ENCODE measurements at places on chromosomes 2 and 18.

DNA sequence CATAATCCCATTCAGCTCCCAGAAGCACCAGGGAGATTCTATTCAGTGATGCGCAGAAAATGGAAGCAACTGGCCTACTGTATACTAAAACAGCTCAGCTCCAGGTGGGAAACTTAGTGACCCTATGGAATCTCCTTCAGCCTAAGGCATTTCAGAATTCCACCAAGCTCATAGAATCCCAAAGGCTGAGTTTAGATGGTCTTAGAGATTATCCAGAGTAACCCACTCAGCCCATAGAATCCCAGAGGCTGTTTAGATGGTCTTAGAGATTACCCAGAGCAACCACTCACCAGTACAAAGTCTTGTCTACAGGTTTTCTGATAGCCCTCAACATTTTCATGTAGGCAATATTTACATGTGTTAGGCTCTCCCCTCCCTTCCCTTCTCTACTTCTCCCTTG is 232.0 kb upstream of the SLC14A2 start:
- no peak for DNase-seq

GRCh38 chr2:194304191-194304590 is 1352.8 kb upstream of the SLC39A10 start:
- DNase-seq: no peak

GRCh38 chr2:29765721-29766120 is 155.7 kb downstream of the ALK start:
- DNase-seq: no peak

DNA sequence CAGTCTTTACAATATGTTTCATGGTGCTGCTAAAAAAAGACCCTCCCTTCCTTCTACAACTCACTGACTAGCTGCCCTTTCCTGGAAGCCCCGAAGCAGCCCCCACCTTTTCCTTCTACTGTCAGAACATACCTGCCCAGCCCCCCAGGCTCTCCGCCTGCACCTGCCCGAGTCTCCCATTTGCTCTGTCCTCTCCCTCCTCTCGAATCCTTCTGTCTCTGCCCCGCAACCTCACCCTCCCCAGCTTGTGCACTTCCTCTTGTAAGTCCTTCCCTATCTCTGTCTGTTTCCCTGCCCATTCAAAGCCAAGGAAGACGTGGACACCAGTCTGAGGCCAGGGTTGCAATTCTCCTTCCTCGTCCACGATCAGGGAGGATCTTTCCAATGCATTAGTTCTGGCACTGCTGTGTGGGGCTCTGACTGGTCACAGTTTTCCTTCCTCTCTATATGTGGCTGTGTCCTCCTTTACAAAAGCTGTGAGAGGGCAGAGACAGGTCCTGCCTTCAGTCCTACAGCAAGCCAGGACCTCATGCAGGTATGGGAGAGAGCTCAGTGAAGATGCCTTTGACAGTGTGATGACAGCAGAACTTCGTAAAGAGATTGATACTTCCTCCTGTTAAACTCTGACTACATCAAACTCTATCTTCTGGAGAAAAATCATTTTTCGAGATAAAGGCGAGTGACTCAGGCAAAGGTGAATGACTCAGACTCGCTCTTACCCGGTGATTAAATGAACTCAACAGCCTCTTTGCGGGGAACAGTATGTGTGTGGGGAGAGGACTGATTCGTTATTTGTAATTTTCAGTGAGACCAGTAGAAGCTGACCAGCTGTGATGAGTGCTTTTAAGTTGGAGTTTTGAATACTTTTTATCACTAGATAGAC is 14.2 kb downstream of the TNFRSF11A start:
- DNase-seq: no peak

GRCh38 chr2:32925283-32925815 is 21.4 kb upstream of the LTBP1 start:
- no peak for DNase-seq

- DNase-seq: no peak
Observed at GRCh38 chr18:31099450-31100230, 2.6 kb downstream of the DSC2 start.

- no peak for DNase-seq
Observed at GRCh38 chr2:76749858-76750257, 772.3 kb downstream of the LRRTM4 start.

DNA sequence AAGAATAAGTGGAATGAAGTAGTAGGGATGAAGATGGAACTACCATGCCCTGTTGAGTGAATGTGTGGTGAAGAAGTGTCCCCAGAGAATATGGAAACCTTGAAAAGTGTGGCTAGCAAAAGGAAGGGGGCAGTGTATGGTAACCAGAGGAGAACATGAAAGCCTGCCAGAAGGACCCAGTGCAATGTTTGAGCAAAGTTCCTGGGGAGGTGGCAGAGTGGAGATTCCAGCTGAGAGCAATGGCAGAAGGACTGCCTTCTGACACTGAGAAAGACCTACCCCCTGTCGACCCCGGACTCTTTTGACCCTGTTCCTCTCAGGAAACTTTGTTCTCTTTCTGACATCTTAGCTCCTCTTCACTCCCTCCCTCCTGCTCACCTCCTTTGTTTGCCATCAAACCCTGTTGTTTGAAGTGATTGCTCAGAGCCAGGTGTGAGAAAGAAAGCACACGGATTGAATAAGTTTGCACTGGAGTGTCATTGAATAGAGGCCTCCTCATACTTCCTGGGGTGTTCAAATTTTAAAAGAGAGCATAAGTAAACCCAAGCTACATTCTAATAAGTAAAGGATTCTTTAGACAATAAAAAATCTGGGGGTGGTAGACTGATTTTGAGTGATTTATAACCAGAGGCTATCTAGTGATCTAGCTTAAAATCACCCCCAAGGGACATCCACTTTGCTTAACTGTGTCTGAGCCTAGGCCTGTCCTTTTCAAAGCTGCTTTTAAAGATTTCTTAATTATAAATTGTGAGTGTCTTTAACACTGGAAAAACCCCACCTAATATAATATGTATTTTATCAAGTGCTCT is 57.1 kb downstream of the TRIB2 start:
- DNase-seq: no peak

GRCh38 chr2:20555954-20556353 is 94.9 kb downstream of the HS1BP3 start:
- DNase-seq: no peak

DNA sequence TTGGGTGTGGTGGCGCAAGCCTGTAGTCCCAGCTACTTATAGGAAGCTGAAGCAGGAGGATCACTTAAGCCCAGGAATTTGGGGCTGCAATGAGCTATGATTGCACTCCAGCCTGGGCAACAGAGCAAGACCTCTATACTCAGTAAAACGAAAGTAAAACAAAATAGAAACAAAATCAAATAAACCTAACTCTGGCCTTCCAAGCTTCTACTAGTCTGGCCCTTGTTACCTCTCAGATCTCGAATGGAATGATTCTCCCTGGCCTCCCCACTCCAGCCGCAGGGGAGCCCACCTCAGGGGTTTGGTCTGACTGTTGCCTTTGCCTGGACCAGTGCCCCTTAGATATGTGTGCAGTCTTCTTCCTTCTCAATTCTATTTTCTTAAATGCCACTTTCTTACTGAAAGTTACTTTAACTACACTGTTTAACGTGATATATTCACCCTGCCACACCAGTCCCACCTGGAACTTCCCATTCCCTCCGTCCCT is 160.0 kb upstream of the GCFC2 start:
- no peak for DNase-seq

DNA sequence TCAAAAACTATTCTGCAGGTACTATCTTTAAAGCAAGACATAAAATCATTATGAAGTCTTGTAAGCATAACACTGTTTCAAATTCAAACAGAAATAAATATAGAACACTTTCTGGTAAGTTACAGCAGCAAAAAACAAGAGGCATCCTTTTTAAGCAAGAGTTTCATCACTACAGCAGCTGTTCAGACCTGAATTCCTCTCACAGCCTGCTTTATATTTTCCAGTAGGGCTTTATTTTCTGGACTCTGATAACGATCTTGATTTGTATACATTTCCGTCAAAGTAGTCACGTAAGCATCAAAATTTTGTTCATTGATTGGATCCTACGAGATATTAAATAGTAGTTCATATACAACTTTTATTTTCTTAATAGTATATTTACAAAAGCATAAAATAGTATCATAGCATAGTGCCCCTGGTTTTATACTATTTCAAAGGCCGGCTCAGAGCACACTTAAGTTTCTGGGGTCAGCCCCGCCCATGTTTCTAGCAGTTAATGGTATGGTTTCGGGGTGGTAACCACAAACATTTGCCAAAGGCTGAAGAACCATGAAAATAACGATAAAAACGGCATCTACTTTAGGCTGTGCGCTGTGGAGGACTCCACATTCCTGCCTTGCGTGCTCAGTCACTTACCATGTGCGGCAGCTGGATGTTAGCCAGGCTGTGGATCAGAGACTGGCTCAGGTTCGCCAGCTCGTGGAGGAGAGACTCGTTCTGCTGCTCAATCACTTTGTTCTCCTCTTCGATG is 47.5 kb upstream of the PXDN start:
- DNase-seq: no peak

DNA sequence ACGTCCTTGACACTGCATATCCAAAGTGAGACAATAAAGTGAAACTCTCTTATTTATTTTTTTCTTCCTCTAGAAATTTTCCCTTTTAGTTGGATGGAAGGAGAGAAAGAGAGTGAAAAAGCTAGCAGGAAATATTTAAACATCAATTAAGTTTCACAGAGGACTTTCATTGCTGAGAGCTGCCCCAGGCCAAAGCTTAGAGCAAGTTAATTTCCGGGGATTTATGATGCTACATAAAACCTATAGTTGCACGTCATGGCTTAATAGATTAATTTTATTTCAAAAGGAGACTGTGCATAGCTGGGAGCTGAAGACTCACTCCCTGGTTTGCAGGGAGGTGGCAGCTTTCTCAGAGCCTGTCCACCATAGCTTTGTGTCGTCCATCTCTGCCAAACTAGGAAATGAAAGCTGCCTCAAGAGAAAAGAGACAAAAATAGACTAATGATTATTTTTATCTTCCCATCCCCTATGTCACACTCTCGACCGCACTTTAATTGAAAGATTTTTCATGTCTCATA is 323.3 kb upstream of the RAB6C start:
- DNase-seq: no peak

DNA sequence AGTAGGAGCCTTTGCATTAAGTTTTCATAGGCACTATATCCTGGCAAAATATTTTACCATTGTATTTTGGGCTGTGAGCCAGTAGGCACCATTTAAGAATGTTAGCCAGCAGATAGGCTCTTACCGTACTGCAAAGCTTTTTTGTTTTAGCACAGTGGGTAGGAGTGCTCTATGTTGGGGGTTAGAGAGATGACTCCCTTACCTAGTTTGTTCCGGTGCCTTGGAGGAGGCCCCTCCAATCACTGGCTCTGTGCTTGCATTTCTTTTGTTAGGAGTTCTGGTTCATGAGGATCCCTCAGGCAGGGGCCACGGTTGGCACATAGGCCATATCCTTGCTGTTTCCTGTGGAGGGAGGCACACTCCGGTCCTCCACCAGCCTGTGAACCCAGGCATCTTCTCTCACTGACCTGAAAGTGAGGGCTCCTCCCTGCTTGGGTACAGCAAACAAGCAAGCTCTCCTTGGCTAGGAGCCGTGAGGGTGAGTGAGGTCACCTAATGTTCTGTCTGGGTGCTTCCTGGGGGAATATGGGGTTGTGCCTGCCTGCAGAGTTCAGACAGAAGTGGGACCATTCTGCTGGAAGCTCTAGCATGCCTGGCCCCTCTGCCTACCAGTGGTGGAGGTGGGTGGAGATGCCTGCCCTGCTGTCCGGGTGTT is 29.8 kb downstream of the LTBP1 start:
- no peak for DNase-seq

- DNase-seq: no peak
Observed at GRCh38 chr2:202074324-202074723, 1.3 kb downstream of the KIAA2012 start.

DNA sequence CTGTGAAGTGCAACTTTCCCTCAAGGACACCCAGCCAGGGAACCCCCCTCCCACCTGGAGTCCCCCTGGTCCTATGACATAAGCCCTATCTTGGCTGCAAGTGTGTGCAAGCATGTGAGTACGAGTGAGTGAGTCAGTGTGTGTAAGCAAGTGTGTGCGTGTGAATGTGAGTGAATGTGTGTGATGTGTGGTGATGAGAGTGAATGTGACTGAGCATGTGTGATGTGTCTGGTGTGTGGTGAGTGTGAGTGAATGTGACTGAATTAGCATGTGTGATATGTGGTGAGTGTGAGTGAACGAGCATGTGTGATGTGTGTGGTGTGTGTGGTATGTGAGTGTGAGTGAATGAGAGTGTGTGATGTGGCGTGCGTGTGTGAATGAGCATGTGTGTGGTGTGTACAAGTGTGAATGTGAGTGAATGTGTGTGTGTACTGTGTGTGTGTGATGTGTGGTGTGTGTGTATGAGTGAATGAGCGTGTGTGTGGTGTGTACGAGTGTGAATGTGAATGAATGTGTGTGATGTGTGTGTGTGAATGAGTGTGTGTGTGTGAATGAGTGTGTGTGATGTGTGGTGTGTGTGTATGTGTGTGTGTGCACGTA is 68.8 kb upstream of the SMAD7 start:
- DNase-seq: no peak

DNA sequence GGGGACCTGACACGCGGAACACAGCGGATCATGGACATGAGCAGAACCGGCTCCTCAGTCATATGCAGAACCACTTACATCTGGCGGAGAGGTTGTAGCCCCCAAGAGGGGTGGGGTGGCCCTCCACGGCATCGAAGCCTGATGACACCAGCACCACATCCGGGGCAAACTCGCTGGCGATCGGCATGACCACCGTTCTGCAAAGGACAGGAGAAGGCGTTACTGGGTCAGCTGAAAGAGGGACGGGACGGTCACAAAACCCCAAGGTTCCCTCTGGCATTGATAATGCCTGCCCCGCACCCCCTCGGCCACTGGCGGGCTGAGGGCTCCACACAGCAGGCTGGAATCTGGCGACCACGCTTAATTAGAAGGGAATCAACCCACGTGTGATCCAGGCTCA is 220.5 kb downstream of the TWIST2 start:
- DNase-seq: no peak

DNA sequence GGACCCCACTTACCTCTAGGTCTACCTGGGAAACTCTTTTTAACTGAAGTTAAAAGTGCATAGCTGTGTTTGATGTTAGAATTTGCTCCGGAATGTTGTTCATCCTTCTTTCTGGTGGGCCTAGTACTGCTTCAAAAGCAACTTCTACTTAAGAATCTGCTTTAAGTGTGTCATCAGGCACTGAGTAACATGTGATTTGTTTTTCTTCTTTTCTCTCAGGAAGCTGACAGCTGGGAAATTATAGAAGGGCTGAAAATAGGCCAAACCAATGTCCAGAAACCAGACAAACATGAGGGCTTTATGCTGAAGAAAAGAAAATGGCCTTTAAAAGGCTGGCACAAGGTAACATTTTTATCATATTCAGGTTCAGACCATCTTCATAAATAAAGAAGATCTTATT is 122.9 kb downstream of the PRKRA start:
- no peak for DNase-seq

- DNase-seq: no peak
Observed at GRCh38 chr2:2293527-2294089, 37.5 kb downstream of the MYT1L start.

GRCh38 chr2:135473567-135473966 is 57.5 kb downstream of the ZRANB3 start:
- no peak for DNase-seq

GRCh38 chr2:236656721-236657120 is 87.1 kb downstream of the ACKR3 start:
- DNase-seq: no peak

- no peak for DNase-seq
Observed at GRCh38 chr2:32812316-32812715, 134.4 kb upstream of the LTBP1 start.

- DNase-seq: no peak
Observed at GRCh38 chr18:986552-986951, 81.9 kb downstream of the ADCYAP1 start.
